ENCODE measurements at places on chromosomes 1 and 21. TPM values are rescaled to one million over a fixed set of nuclear protein-coding genes. Genes with fewer than 3 reads are reported as not detected.
A peak's percentile ranks its signal among the peaks of the same experiment; 100 is the strongest.

DNA sequence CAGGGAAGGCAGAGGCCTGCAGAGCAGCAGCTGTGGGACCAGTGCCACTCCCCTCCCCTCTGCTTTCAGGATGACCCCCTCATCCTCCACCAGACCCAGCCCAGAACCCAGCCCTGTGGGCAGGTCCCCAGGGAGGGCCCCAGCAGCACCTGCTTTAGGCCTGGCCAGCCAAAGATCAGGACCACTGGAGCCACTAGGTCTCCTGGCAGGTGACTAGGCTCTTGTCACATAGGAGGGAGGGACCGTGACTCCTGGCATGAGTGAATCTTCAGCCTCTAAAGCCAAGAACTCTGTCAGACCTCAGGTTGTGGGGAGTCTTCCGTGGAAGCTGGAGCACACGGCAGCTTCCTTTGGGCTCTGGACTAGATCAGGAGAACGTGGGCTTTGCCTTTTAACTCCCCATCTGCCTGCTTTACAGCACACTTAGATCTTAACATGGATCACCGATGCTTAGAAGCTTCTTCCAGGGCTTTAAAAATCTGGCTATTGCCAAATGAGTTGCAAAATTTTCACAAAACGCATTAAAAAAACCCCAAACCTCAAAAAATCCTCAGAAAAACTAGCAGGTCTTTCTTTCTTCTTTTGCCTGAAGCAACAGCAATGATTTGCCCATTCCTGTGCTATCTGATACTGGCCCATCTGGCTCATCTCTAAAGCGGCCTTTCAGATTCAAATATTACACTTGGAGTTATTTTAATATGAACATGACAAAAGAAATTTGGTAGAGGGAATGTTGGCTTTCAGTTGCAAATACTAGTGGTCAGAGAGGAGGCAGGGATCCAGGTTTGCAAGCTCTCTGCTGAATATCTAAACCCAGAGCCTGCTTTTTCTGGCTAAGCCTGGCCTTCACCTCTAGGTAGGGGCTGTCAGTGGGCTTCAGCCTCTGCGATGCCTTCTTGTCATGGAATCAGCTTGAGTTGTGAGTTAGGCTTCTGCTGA is 235.2 kb downstream of the SDCCAG8 start:
- DNase-seq: no peak

- no peak for DNase-seq
These were observed 39.8 kb downstream of the TGFBR3 start for GRCh38 chr1:91846007-91846638.

- DNase-seq: no peak
These were observed 68.7 kb downstream of the RGL1 start for GRCh38 chr1:183873642-183874041.

DNA sequence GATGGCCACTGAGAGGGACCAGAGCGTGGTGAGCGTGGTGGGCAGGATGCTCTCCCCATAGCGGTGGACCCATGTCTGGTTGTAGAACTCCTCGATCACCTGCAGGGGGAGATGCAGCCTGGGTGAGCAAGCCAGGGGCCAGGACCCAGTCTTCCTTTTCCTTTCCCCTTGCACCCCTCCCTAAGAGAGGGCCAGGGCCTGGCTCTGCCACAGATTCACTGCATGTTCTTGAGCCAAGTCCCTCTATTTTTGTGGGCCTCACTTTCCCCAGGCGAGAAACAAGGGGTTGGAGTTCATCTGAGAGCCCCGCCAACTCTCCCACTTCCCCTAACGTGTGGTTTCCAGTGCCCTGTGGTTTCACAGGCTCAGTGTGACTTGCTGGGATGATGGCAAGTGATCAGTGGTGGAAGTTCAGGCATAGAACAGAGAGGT is 27.5 kb downstream of the SLC2A1 start:
- no peak for DNase-seq

DNA sequence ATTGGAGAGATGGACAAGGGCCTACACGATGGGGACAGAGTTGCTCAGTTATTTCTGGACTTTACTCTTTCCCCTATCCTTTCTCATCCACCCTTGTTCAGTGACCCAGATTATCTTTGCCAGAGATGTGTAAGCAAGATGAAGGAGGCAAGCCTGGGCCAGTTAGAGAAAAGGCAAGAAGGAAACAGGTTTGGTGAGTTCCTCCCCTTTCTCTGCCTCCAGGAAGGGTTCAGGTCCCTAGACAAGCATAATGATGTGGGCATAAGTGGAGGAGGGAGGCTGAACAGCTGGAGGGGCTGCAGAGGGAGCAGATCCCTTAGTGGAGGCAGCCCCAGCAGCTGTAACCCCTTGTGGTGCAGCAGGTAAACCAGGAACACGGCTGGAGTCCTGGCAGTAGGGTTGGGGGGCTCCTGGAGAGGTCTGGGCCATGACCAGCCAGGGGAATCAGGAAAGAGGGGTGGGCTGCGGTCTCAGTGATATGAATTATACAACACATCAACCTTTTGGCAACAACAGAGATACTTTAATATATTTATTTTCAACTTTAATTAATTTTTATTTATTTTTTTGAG is 9.2 kb upstream of the CDC42 start:
- DNase-seq: peak; percentile 92

DNA sequence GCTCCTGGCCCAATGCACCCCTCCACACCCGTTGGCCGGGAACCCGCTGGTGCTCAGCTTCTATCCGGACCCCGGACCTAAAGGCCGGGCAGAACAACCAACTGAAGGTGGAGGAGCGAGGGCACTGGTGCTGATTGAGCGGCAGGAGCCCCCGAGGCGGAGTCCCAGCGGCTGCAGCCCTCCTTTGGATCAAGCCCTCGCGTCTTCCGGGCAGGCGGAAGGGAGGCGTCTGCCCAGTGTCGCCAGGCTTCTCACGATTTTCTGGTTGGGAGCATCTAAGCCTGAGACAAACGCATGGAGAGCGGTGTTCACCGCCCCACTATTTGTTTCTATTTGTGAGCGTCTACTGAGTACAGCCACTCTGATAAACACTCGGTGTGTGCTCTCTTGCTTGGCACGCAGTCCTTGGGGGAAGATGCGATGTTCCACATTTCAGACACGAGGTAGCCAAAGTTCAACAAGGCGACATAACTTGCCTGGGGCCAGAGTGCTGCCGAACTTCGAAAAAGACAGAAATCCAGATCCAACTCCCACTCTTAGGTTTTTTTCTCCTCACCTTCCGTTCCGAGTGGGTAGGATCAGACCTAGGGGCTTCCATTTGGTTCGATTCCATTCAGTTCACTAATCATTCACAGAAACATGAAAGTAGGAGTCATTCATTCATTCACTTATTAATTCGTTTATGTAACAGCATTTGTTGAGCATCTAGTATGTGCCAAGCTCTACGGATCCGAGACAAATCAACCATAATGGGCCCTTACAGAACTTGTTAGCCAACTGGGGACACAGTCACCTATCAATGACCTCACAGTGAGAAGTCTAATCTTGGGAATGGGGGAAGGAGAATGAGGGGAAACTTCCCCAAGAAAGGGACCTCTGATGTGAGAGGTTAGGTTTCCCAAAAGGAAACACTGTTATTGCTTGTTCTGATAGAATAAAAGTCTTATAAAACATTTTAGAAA is 4.9 kb upstream of the DMRTA2 start:
- no peak for DNase-seq

The PCSK9 gene
- 184 TPM for total RNA-seq

The NPHS2 gene
- total RNA-seq: not detected
